Adrenal gland (tissue), 19 donors: ENCODE measurements at places on chromosomes 2 and 18. TPM values are rescaled to one million over a fixed set of nuclear protein-coding genes. Genes with fewer than 3 reads are reported as not detected.
A peak's percentile ranks its signal among the peaks of the same experiment; 100 is the strongest.

DNA sequence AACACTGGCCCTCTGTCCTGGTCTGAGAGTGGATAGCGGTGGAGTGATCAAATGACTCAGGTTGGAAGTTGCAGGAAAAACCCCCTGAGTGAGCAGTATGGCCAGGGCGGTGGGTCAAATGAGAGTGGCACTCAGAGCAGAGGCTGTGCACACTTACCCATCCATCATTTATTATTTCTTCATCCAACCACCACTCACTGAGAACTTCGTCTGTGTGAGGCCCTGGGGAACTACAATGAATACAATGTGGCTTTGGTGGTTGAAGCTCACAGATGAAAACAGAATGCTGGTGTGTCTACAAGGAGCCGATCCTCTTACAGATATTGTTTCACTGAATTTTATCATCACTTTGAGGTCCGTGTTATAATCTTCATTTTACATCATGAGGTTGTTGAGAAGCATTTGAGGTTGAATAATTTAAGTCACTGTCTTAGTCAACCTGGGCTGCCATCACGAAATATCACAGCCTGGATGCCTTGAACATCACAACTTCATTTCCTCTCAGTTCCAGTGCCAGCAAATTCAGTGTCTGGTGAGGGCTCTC, 73.4 kb upstream of the ID2 start:
- no peak for DNase-seq

DNA sequence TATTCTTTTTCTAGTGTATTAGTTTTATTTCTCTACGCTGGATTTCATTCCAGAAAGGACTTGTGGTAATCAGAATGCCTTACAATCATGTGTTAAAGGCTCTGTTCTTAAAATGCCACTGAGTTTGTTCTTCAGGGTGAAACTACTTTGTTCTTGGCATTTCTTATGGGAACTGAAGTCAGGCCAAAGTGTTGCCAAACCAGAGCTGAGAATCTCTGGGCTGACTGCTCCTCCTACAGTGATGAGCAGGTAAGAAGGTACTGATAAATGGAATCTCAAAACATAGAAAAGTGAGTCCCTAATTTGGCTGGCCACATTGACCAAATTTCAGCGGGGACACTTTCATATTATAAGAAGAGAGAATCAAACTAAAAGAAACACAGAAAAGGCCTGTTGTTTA, 55.1 kb upstream of the ZNF397 start:
- peak; percentile 15 for DNase-seq

Gene FSIP2
- 1.4 TPM for total RNA-seq

DNA sequence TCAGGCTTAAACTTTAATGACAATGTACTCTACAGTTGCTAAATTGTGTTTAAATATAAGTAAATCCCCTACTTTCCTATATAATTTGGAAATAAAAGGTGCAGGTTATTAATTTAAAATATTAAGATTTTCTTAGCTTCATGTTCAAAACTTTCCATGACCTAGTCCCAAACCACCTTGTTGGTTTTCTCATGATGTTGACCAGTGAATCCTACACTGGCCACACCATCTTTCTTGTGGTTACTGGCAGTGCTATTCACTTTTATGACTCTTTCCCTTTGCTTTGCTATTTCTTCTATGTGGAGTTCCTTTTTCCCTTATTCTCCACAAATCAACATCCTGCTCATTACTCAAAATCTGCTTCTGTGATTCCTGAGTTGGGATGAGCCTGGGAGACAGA, 138.6 kb upstream of the NDUFV2 start:
- DNase-seq, result no peak

Gene CAPG
- total RNA-seq, result 39.6 TPM

- DNase-seq, result no peak
These were observed 141.0 kb downstream of the GREB1L start for GRCh38 chr18:21383031-21383430.

DNA sequence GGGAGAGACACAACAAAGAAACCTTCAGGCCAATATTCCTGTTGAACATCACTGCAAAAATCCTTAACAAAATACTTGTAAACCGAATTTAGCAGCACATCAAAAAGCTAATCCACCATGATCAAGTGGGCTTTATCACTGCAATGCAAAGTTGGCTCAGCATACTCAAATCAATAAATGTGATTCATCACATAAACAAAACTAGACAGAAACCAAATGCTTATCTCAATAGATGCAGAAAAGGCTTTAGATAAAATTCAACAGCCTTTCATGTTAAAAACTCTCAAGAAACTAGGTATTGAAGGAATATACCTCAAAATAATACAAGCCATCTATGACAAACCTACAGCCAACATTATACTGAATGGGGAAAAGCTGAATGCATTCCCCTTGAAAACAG, 20.6 kb downstream of the GTF2A1L start:
- DNase-seq, result no peak

Gene PLEKHH2
- total RNA-seq, result 18.0 TPM

DNA sequence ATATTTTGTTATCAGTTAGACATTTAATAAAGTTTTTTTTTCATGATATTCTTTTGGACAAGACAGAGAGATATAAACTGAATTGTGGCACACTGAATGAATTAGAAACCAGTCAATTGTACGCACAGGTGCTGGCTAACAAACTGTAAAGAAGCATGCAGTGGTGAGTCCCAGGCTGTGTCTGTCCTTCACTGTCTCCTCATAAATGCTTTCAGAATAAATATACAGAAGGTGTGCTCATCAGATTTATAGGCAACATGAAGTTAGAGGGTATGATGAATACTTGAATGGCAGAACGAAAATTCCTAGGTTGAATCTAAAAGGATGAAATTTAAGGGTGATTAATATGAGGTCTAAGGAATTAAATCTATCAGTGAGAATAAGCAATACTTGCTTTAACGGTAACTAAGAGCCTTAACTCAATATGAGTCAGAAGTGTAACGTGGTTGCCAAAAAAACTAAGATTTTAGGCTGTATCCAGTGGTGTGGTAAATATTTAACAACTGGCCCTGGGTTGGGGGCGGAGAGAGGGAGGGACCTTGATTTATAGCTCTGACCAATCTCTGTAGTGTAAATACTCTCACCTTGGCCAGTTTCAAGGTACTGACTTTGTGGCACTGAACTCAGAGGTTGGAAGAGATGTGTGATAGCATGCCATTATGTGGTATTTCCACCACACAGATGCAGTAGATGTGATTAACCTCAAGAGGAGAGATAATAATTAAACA, 41.9 kb upstream of the AAK1 start:
- DNase-seq, result no peak

Gene ANKRD36B
- total RNA-seq, result 122 TPM

- no peak for DNase-seq
These were observed 1.8 kb upstream of the PDE11A start for GRCh38 chr2:178074123-178075005.

GRCh38 chr2:145638675-145639074, 1118.8 kb upstream of the ZEB2 start:
- no peak for DNase-seq

GRCh38 chr2:21393173-21393572, 269.4 kb downstream of the TDRD15 start:
- no peak for DNase-seq

DNA sequence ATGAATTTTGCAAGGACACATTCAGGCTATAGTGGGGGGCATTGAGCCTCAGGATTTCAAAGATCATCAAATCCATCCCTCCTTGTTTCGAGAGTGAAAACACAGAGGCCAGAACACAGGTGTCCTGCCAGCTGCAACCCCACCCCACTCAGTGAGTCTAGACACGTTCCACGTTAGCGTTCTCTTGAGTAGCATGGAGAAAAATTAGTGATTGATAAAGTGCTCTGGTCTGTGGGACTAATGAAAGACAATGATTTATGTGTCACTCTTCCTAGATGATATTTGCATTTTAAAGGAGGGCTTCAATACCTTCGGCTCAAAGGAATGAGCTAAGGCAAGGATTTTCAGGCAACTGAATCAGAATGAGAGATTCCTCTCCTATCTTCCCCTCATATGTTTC, 43.8 kb downstream of the SLC4A3 start:
- no peak for DNase-seq

Gene CRYBA2
- not detected for total RNA-seq

GRCh38 chr2:62826141-62826540, 120.6 kb downstream of the EHBP1 start:
- DNase-seq, result no peak

Gene TMEM178A
- total RNA-seq, result not detected

Gene SERTAD2
- total RNA-seq, result 6.5 TPM

DNA sequence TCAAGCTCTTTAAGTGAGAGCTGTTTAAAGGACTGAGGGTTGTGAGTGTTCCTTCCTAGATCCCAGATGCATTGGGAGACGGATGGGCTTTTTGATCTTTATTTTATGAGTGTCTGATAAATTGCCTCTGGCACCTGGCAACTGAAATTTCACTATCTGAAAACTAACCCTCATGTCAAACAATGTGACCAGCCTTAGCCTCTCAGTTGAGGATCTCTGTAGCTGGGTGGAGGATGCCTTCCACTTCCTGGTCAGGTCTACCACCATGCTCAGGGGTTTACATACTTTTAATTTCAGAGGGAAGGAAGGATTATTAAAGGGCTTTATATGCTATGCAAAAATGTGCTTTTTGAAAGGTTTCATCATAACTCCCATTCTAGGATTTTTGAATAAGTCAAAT, 70.5 kb upstream of the NT5C1B start:
- DNase-seq, result no peak

DNA sequence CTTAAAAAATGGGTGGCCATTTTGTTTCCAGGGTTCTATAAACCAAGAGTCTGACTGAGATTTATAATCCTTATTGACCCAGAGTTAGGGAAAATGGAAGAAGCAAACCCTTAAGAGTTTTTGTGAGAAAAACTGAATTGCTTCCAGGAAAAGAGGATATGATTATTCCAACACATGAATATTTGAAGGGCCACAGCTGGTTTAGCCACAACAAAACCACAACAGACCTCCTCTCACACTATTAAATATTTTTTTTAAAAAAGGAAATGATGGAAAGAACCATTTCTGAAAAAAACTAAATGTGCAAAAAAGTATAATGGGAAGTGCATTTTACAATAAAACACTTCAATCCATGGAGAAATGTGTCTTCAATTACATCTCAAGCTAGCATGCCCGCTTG, 182.7 kb downstream of the ETAA1 start:
- no peak for DNase-seq

DNA sequence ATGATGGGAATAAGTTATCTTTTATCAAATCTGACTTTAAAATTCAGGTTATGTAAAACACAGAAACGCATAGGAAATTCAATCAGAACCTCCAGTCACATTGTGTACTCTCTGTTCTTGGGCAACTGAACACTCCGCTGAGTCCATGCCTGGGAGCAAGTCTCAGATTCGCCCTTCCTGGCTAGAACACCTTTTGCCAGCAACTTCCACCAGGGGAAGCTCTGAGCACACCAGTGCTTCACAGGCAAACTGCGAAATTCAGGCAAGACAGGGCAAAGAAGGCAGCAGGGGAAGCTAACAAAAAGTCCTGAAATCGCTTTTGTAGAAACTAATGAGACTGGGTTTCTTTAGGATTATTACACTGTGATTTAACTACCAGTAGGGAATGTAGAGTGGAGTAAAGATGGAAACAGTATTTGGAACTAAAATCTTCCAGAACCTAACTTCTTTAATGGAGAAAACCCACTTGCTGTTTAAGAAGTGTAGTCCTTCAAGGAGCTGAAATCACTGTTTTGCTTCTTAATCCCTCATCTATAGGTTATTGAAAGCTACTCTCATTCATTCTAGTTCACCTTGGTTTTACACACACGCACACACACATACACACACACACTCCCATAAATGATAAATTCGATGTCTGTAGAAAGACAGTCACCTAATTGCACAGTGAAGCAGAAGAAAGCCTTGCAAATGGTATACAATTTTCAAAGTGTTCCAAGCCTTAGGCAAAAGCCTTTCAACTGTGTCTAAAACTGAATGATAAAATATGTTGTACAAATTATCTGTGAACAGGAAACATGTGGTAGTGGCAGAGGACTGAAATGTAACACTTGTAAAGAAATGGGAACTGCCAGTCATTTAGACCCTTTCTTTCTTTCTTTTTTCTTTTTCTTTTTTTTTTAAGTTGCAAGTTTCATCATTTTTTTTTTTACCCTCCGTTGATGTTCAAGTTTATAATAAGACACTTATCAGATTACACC, 214.5 kb downstream of the TMEM182 start:
- peak; percentile 20 for DNase-seq

DNA sequence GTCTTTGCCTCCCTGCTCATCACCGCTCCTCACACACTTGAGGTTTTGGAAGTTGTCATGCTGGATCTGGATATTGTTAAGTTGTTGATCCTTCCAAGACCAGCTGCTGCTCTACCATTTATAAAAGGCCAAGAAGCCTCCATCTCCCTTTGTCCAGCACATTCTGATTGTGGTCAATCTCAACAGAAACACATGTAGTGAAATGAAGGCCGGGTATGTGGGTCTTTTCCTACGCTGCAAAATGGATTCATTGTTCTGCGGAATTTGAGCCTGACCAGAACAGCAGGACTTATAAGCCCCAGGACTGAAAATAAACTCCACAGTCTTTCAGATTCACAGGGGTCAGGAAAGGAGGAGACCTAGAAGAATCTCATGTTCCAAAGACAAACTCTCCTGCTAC, 238.4 kb downstream of the CMPK2 start:
- DNase-seq, result no peak

Gene RNF103
- total RNA-seq, result 33.5 TPM

Gene RNF152
- total RNA-seq, result 6.0 TPM

- no peak for DNase-seq
These were observed 414.1 kb downstream of the STK39 start for GRCh38 chr2:167833294-167833693.

DNA sequence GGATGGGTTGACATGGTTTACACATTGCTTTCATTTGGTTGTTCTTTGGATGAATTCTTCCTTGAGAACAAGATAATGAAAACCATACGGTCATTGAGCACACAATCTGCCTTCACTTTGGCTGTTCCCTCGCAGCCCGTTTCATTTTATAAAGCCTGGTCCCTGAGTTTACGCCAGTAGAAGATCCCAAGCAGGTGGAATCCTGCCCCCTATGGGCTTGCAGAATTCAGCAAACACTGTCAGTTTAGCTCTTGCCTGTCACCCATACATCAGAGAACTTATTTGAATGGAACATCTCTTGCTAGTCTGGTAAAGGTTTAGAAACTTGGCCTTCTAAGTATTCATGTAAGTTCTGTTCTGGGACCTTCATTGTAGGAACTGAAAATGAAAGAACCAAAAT, 666.4 kb upstream of the ZEB2 start:
- no peak for DNase-seq

Gene KIF1A
- 2.7 TPM for total RNA-seq

- DNase-seq, result no peak
These were observed 37.6 kb upstream of the RIOK3 start for GRCh38 chr18:23415515-23415914.

DNA sequence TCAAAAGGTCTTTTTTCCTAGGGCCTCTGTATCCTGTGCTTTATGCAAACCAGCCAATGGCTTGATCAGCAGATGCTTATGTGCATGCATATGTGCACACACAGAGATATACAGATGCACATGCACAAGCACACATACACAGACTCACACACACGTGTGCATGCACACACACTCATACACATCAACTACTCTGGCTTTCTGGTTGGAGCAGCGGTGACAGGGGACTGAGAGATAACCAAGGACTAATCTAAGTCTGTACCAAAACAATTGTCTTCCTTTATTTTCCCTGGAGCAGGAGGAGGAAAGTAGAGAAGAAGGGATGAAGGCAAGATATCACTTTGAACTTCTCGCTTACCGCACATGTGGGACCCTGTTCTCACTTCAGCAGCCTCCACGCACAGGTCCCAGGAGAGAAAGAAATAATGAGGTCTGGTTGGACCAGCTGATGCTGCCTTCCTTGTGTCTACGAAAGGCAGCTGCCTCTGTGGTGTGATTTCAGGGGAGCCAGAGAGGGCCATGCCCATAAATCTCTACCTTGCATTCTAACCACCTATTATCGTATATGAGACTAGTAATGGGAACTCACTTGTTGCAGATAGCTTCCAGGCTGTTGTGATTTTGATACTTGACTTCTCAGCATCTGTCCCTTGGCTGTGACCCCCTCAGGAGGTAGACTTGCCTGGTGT, 338.0 kb downstream of the EN1 start:
- no peak for DNase-seq
